ENCODE measurements at places on chromosomes 3 and 15.

GRCh38 chr15:101504373-101504772 is 14.9 kb upstream of the PCSK6 start:
- DNase-seq = no peak

GRCh38 chr15:78353093-78353492 is 12.9 kb downstream of the CRABP1 start:
- no peak for DNase-seq

- no peak for DNase-seq
Observed at GRCh38 chr3:114411811-114412803, 118.3 kb downstream of the TIGIT start.

DNA sequence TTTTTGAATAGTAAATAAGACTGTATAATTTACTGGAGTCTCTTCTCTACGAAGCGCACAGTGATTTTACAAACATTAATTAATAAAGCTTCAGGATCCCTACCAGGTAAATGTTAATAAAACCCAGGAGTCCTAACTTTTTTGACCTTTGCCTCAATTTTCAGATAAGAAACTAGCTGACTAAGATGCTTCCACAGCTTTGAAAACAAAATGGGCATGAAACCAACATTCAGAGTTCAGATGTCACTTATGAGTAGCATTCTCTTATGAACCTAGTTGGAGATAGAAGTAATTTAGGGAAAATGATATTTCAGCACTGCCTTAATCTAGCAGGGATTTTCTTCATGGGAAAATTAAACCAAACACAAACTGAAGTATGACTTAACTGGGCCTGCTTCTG is 13.0 kb upstream of the FHIT start:
- no peak for DNase-seq

- no peak for DNase-seq
Observed at GRCh38 chr3:169455472-169455871, 208.0 kb downstream of the MECOM start.

- DNase-seq = no peak
Observed at GRCh38 chr15:25402342-25402741, 36.5 kb downstream of the UBE3A start.

DNA sequence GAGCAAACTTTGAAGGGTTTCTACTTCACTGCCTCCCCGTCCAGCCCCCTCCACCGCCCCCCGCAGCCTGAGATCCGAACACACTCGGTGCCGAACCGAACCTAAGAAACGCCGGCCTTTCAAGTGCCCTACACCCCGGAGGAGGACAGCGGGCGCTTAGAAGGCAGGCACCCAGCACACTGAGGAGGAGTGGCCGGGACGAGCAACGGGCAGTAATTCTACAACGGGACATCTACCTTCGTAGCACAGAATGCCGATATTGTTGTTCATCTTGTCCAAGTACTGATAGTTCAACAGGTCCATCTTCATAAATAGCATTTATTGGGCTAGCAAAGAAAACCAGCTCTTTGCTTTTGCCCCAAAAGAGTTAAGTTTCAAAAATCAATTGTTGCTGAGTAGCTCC is 513 bp downstream of the VGLL4 start:
- no peak for DNase-seq

All from NCI-H2081 (cell line).